ENCODE measurements at places on chromosomes 7 and 10.

GRCh38 chr7:877312-878232 lies 1.2 kb downstream of the GET4 start:
- DNase-seq: peak; percentile 27

DNA sequence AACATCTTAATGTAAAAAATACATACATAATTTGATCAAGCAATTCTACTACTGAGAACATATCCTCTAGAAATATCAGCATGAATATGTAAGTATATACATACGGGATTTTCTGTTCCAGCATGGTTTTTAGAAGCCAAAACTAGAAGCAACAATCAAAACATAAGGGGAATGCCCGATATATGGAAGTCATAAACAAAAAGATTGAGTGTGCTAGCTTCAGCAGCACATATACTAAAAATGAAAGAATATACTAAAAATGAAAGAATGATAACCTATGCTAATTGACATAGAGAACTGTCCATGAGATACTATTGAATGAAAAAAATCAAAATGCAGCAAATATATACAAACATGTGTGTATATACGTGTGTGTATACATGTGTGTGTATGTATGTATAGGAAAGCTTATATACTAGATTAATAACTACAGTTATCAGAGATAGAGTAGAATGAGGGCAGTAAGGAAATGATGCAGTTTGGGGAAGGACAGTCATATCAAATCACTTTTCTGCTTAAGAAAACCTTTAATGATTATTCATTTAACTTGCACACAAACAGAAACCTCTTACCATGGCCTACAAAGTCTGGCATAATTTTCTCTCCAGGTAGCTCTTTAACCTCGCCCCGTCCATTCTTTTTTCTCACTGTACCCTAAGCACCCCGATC lies 72.9 kb downstream of the NPY start:
- DNase-seq: no peak

DNA sequence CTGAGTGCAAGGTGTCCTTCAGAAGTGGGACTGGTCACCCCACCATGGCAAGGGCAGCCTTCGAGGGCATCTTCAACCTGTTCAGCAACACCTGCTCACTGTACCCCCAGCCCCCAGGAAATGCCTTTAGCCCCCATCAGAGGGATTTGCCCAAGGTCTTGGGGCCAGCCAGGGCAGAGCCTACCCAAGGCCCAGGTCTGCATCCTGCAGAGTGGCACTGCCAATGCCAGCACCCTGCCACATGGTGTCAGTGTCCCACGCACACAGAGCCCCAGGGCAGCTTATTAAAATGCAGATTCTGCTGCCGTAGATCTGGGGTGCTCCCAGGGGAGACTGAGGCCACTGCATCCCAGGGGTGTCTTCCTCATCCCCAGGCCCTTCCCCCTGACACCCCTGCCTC lies 106.2 kb upstream of the KCTD7 start:
- peak; percentile 13 for DNase-seq

DNA sequence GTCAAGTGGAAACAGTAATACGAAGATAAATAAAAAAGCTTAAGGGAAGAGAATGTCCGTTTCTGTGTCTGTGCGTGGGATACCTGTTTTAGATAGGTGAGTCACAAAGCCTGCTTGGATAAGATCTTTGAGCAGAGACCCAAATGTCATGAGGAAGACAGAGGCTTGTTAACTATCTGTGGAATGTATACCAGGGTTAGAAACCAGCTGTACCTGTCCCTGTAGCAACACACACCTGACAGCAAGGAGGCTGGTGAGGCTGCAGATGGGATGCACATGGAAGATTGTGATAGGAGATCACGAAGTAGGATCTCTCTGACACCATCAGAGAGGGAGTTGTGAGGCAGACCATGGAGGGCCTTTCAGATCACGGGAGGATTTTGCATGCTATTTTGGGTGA lies 105.3 kb downstream of the ARHGAP21 start:
- DNase-seq: no peak

DNA sequence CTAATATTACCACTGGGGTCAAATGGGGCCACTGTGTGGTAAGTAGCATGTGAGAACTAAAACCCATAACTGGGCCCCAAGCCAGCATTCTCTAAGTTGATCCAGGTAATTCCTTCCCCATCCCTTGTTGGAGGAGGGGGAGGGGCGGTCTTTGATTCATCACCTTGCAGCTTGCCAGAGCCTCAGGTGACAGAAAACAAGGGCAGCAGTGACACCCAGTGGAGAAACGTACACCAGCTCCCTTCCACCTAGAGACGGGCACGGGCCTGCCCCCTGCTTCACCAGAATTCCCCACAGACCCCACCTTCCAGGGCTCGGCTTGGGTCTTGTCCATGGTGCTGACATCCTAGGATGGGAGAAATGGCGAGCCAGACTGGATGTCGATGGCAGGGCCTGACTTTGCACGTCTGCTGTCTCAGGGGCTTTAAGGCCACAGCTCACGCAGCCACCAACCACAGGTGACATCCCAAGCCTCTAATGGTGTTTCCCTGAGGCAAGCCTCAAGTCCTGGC lies 102.0 kb downstream of the STRA8 start:
- DNase-seq: peak; percentile 74

GRCh38 chr7:7271094-7271874 lies 88.9 kb downstream of the C1GALT1 start:
- no peak for DNase-seq

DNA sequence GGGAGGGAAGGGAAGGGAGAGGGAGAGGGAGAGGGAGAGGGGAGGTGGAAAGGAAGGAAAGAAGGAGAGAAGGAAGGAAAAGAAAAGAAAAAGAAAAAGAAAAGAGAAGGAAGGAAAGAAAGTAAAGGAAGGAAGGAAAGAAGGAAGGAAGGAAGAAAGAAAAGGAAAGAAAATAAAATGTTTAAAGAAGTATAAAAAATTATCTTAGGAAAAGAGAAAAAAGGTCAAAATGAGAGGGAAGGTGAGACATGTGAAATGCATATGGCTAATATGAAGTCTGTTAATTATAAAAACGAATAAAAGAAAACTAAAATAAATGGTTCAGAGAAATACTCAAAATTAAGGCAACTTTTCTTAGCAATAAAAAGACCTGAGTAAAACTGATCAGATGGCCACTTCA lies 46.1 kb upstream of the ANLN start:
- no peak for DNase-seq

- peak; percentile 56 for DNase-seq
Measured at GRCh38 chr10:11625019-11625735, 13.7 kb upstream of the USP6NL start.
